Activated naive CD4-positive, alpha-beta T cell treated with anti-CD3 and anti-CD28 coated beads, Interleukin-2, amount 50 U/mL, for 72 hours (primary cell): ENCODE measurements at places on chromosomes 1 and 21. TPM values are rescaled to one million over a fixed set of nuclear protein-coding genes. Genes with fewer than 3 reads are reported as not detected.

The CHI3L1 gene
- 0.49 TPM for total RNA-seq

The SLC26A9 gene
- total RNA-seq = not detected

The C1orf185 gene
- not detected for total RNA-seq

The NGF gene
- not detected for total RNA-seq

The MCOLN3 gene
- total RNA-seq = 0.27 TPM

The SPATA45 gene
- total RNA-seq = not detected

The CFHR1 gene
- total RNA-seq = not detected

The GPR137B gene
- total RNA-seq = 3.8 TPM

GRCh38 chr1:234734869-234735268 lies 124.9 kb upstream of the IRF2BP2 start:
- DNase-seq = no peak

DNA sequence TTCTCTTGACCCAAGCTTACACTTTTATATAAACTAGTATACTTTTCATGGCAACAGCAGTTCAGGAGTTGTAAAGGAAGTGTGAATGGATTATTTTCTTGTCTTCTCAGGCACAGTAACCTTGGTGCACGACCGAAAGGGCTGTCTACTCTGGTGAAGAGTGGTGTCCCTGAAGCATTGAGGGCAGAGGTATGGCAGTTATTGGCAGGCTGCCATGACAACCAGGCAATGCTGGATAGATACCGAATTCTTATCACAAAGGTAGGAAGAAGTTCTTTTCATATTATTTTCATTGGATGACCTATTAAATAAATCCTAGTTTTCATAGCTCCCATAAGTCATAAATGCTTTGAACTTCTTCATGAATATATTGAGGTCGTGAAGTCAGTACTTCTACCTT lies 53.9 kb upstream of the GPR52 start:
- no peak for DNase-seq

DNA sequence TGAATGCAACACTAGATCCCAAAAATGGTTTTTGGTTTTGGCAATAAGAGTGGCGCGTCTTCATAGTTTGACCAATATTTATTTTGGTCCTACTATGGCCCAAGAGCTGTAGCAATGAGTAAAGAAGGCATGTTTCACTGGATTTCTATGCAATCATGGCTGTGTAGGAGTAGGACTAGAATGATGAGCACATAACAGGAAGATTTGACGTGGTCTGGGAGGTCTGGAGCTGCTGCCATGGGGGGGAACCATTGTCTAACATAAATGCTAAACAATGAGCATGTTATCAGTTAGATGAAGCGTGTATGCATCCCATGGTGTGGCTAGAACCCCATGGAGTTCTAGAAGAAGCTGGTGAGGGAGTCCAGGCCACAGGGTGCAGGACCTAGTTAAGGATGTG lies 38.3 kb downstream of the OLIG1 start:
- DNase-seq = no peak

DNA sequence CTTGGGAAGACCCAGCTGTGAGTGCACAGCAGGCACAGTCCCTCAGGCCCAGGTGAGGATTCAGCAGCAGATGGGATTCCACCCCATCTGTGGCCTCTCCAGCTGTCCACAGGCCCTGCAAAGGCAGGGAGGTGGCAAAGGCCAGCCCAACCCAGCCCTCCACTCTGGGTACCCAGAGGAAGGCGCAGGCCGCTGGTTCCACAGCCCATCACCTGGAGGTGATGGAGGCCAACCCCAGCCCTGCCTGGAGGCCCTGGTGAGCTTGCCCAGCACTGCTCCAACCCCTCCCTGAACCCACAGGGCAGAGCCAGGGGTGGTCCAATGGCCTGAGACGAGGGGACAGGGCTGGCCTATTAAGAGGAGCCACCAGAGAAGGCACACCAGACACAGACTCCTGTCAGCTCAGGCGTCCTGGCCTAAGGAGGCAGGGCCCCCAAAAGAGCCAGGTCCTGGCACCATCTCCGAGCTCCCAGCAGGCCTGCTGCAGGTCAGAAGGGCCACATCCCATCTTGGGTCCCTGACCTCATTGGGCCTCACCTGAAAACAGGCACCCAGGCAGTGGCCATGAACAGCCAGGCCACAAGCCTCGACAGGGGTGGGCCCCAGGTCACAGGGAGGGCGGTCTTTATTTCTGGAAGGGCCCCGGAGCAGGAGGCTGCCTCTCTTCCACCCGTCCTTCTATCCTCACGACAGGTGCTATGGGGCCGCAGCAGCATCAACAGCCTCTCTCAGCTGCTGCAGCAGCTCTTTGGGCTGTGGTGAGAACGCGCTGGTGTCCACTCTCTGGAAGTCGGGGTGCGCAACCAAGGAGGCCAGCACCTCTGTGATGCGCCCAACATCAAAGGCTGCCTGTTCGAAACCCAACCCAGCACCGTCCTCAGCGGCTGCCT lies 3.2 kb downstream of the JMJD4 start:
- DNase-seq = no peak

GRCh38 chr1:218851586-218851985 lies 322.1 kb upstream of the LYPLAL1 start:
- no peak for DNase-seq

DNA sequence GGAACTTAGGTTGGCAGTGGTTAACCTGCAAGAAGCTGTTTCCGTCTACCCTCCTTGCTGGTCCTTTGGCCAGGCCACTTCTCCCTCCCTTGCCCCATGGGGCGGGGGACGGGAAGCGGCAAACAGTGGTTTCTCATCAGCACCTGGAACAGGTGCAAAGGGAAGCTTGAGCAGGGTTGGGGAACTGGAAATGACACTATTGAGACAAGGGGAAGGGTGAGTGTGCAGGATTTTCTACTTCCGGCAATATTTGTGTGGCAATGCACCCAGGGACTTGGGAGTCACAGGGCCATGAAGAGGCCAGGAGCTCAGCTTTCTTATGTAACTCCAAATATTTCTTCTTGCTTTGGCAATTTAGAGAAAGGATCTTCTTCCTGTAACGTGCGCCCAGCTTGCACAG lies 29.0 kb upstream of the SARS1 start:
- no peak for DNase-seq

GRCh38 chr1:65243491-65243890 lies 65.9 kb upstream of the DNAJC6 start:
- DNase-seq = no peak

DNA sequence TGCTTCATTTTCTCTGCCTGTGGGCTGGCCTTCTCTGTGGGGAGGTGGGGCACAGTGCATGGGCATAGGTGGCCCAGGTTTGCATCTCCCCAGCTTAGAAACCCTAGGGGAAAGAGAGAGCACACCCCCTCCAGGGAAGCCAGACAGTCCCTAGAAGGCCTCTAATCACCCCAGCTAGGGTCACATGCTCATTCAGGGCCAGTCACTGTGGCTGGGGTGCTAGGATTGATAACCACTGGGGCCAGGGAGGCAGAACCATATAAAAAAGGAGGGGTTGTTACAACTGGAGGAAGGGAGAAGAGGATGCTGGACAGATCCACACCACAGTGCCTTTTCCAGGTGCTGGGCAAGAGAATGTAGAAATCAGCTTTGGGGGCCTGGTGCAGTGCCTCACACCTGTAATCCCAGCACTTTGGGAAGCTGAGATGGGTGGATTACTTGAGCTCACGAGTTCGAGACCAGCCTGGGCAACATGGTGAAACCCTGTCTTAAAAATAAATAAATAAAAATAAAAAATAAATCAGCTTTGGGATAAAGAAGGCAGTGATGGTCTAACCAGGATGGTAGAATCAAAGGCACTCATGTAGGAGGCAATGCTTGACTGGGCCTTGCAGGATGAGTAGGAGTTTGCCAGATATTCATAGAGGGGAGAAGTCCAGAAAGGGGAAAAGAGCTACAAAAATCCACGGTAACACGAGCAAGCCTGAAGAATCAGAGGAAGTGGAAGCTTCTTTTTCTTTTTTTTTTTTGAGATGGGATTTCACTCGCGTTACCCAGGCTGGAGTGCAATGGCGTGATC lies 19.5 kb downstream of the FBLIM1 start:
- DNase-seq = no peak

- peak; percentile 10 for DNase-seq
Observed at GRCh38 chr1:147892216-147892615, 10.4 kb upstream of the GJA8 start.

GRCh38 chr1:32455958-32456357 lies 8.9 kb upstream of the ZBTB8B start:
- DNase-seq = no peak

DNA sequence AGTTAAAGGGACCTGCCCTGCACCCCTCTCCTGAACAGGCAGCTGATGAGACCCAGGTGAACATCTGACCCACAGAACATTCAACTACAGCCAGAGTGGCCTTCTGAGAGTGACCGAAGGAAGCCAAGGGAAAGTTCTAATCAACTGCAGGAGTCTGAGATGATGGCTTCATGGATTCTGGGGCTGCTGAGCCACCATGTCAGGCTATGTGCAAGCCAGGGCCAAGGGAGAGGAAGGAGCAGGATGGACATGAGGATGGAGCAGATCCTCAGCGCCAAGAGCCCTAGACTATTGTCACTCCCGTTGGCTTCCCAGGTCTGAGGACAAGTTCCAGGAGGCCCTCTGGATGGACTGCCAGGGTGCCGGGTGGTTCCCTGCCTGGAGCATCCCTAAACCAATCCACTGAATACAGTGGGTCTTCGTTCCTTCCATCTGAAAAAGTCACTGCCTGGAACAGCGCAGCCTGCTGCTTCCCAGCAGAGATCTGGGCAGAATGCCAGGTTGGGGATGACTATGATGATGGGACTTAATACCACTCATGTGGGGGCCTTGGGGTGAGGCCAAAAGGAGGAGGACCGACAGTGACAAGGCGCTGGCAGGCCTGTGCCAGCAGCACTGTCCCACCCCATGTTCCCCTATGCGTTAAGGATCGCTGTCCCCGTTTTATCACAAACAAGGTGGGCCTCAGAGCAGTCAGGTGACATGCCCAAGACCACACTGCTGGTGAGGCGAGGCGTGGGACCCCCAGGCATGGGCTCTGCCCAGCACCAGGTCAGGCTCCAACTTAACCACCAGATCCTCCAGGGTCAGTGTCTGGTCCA lies 19.8 kb downstream of the SPOCD1 start:
- peak; percentile 47 for DNase-seq

GRCh38 chr21:34046917-34047316 lies 26.5 kb upstream of the MRPS6 start:
- no peak for DNase-seq

DNA sequence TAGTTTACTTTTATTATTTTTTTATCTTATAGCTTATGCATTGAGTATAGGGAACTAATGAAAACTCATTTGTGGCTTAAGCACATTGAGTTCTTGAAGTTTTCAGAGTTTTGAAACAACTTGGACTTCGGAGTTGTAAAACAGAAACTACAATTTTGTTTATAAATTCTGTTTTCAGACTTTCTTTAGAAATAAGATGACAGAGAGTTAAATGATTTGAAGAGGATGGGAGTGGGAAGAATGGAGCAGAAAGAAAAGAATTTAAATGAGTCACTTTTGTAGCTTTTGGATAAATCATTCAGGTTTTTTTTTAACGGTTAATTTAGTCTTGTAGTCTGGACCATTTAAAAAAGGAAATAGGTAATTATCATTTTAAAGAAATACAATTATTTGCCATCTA lies 32.3 kb downstream of the INKA2 start:
- no peak for DNase-seq

DNA sequence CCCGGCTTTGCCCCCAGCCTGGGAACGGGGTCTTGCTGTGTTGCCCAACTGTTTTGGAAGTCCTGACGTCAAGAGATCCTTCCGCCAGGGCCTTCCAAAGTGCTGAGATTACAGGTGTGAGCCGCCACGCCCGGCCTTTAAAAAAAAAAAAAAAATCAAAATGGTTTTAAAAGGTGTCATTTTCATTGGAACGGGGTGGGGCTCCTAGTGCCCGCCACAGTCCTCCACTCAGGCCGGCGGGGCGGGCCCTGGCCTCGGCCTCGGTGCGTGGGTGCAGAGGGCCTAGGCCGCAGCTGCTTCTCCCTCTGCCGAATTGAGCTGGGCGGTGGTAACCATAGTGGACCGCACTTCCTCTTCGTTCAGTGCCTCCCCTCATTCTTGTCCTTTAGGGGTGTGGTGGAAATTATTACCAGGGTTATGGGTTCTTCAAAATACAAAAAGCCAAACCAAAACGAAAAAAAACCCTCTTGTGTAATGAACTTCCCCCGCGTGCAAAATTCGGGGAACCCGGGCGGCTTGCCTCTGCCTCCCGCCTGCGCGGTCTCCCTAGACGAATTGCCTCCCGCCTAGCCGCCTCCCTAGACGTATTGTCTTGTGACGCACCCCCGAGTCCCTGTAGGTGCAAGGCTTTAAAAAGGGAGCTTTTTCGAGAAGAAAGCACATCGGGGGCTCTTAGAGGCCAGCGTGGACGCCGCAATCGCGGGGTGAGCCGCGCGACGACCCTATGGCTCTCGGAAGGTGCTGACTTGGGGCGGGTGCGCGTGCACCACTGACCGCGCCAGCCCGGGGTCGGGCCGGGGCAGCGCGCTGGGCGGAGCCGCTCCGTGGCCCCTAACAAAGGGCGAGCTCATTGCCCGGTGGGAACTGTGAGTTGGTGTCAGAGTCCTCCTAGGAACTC lies 10.5 kb upstream of the SPEN start:
- DNase-seq = peak; percentile 37

- no peak for DNase-seq
Observed at GRCh38 chr21:34035619-34036354, 37.6 kb upstream of the MRPS6 start.

- DNase-seq = peak; percentile 82
Observed at GRCh38 chr1:154955039-154955717, 721 bp downstream of the PBXIP1 start.

DNA sequence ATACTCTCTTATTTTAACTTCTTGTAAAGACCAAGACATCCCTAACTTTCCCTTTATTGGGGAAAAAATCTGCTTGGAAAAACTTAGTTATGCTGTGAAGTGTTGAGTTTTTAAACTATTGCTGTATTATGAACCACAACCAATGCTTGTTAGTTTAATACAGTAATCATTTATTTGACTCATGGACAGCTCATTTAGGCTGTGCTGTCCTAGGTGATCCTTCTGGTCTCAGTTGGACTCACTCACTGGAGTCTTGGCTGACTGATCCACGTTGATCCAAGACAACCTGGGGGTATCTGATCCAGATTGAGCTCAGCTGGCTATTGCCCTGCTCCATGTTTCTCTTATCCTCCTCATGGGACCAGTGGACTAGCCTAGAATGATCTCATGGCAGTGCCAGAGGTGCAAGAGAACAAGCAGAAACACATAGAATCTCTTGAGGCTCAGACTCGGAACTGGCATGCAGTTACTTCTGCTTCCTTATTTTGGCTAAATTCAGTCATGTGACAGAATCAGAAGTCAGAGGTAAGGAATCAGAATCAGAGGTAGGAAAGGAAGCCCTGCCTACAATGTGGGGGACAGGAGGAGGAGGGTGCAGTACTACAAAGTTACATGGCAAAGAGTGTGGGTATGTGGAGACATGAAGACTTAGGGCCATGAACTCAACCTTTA lies 156.5 kb downstream of the FGGY start:
- DNase-seq = no peak
